CD4-positive, alpha-beta memory T cell (primary cell): ENCODE measurements at places on chromosomes 16 and 17. TPM values are rescaled to one million over a fixed set of nuclear protein-coding genes. Genes with fewer than 3 reads are reported as not detected.

Gene GFAP
- total RNA-seq, result not detected

Gene PCGF2
- total RNA-seq, result not detected

Gene OTOP3
- total RNA-seq, result not detected

Gene DOC2A
- total RNA-seq, result 0.80 TPM

Gene KRTAP4-9
- total RNA-seq, result not detected

Gene KRTAP3-1
- not detected for total RNA-seq

Gene PSMB3
- 99.0 TPM for total RNA-seq

Gene IL21R
- total RNA-seq, result 28.3 TPM

Gene SDR42E1
- 9.8 TPM for total RNA-seq

Gene RNU2-1
- total RNA-seq, result 2,221 TPM

Gene KRT9
- not detected for total RNA-seq

Gene SULT1A1
- total RNA-seq, result 13.2 TPM

Gene SLC16A11
- total RNA-seq, result 0.89 TPM

Gene HOXB6
- 0.38 TPM for total RNA-seq
